ENCODE measurements at places on chromosomes 7 and 10.

GRCh38 chr10:68959695-68960527 lies 3.9 kb downstream of the DDX21 start:
- no peak for DNase-seq

- DNase-seq: no peak
Observed at GRCh38 chr7:2568521-2569223, 9.9 kb downstream of the IQCE start.

DNA sequence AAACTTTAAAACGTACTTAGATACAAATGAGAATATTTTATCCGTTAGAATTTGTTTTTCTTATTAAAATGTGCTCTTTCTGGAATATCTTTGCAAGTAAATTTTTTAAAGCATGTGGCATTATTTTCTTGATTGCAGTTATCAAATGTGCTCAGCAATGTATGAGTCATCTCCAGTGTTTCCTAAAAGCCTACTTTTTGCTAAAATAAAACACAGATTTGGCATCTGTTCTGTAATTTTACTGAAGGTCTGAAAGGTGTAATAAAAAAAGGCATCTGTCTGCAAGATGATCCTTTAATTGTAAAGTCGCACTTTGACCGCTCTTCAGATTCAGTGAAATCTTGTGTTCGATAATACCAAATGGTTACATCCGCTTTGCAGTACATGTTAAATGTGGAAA lies 3.4 kb downstream of the GNAT3 start:
- no peak for DNase-seq

DNA sequence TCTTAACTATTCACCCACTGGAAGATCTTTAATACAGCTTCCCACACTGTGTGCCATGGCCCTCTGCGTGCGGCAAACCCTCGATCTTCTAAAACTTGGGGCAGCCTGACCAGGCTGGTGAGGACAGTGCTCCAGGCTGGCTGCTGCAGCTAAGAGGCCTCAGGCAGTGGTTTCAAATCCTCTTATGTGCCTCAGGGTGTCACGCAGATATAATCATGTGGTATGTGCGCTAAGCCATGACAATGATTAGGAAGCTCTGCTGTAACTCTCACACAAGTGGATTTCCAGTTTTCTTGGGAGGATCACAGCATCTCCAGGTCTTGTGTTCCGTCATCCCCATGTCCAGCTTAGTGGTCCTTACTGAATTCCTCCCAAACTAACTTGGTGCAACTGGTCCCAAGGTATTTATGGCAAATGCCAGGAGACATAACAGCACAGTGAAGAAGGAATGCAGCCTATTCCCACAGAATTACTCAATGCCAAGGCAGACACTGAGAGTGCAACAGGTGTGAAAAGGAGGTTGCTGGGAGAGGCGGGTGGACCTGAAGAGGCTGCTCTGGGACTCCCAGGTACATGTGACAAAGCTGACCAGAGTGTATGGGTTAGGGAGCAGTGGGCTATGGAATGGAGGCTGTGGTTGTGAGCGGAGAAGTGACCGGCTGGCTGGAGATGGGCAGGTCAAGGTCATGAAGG lies 2.3 kb downstream of the HPS1 start:
- DNase-seq: no peak

DNA sequence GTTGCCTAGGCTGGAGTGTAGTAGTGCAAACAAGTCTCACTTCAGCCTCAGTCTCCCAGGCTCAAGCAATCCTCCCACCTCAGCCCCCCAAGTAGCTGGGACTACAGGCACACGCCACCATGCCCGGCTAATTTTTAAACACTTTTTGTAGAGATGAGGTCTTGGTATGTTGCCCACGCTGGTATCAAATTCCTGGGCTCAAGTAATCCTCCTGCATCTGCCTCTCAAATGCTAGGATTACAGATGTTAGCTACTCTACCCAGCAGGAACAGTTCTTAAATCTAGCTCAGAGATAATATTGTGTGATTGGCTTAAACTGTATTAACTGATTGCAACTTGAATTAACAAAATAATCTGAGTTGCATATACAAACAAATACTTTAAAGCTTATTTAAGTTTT lies 82.9 kb downstream of the CDK14 start:
- DNase-seq: no peak
